ENCODE measurements at places on chromosomes 6 and 20.

GRCh38 chr20:24738981-24739633, 210.0 kb upstream of the CST7 start:
- DNase-seq = peak; percentile 55

DNA sequence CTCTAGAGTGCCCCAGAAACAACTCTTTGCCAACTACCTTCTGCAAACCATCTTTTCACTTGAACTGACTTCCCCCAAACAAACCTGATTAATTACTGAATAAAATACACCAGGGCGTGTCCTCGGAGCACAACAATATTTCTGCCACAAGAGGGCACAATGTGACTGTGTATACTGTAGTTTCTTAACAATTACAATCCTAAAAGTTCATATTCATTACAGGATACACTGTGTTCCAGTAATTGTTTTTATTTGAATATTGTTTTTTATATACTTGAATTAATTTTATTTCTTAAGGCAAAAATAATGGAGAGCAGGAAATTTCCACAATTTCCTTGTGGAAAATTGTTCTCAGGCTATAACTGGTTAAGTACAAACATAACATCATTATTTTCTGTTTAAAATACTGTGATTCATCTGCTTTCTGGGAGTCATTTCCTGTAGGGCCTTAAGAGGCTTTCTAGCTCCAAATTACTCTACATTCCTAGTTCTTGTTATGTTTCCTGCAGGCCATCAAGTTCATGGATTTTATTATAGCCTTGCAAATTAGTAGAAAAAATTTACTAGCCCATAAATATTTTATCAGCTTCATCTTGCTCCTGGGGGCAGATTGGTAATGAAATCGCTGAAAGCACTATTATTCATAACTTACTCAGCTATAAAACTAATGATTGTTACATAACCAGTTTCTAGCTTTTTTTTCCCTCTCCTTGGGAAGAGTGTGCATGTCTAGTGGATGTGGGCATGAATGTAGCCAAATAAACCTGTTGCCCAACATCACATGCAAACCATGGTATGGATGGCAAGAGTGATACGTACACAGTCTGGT, 51.9 kb upstream of the SLC22A16 start:
- DNase-seq = peak; percentile 88

GRCh38 chr20:63032026-63032800, 25.4 kb upstream of the BHLHE23 start:
- DNase-seq = no peak

DNA sequence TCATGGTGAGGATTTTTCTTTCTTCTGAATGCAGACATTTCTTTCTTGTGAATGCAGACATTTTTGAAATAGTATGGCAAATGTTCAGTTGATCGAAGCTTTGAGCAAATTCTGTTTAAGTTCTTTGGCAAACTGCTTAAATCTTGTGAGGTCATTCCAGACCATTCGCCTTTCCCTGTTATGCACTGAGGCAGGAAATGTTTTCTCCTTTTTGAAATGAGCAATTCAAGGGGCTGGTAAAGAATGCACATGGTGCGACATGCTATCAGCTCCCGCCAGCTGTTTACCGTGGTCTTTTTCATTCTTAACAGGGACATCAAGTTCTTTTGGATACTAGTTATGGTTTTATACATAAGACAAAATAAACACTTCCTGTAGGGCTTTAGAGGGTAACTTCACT, 112.0 kb upstream of the CCN2 start:
- peak; percentile 43 for DNase-seq

DNA sequence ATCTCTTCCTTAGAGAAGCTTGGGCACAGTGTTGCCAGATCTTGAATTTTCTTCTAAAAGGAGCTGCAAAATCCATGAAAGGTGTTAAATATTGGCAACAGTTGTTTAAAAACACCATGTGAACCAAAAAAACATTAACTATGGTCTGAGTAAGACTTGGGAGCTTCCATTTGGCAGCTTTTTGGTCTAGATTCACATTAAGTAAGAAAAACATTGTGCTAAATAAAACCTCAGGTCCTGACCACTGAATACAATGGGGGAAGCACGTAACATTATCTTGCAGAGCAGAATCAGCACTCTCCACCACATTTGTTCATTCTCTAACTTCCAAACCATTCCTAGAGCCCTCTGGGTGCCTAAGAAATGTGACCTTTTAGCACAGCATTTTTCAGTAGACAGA, 437.6 kb upstream of the PLCB4 start:
- no peak for DNase-seq

DNA sequence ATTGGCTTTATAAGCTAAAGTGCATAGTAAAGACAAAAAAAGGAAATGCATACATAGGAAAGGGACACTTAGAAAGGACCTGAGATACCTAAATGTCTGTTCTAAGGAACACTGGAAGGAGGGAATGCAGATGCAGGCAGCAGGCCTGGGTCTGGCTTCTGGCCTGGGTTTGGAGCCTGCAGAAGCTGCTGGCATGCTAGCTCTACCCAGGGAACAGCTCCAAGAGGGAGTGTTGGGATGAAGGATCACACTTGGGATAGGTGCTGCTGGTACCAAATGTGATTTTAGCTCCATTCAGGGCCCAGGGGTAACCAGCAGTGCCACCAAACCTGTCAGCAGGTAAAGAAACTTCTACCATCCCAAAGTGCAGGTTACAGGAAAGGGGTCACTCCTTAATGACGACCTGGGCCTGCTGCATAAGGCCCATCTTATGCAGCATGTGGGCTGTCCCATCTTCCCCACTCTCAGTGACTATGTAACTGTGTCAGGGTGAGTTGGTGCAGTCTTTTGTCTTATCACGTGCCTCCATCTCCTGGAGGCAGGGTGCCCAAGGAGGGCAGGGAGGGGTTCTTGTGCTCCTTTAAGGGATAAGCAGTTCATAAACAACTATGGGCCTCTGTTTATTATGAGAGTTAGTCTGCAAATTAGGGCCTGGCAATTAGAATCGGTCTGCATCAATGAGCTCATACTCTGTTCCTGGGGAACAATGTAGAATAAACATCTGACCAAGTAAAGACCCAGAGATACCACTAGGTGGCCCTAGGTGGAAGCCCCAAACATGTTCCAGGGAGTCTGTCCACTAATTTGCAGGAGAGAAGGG, 26.9 kb downstream of the DDX27 start:
- peak; percentile 63 for DNase-seq

GRCh38 chr6:17169291-17169690, 67.4 kb downstream of the STMND1 start:
- no peak for DNase-seq

- DNase-seq = no peak
These were observed 204.7 kb downstream of the ESR1 start for GRCh38 chr6:152012227-152012626.

- no peak for DNase-seq
These were observed 185.3 kb upstream of the AGPAT4 start for GRCh38 chr6:161459008-161459615.

GRCh38 chr6:121897337-121897760, 461.9 kb downstream of the GJA1 start:
- DNase-seq = no peak

GRCh38 chr6:166726201-166726600, 99.2 kb upstream of the RPS6KA2 start:
- no peak for DNase-seq

DNA sequence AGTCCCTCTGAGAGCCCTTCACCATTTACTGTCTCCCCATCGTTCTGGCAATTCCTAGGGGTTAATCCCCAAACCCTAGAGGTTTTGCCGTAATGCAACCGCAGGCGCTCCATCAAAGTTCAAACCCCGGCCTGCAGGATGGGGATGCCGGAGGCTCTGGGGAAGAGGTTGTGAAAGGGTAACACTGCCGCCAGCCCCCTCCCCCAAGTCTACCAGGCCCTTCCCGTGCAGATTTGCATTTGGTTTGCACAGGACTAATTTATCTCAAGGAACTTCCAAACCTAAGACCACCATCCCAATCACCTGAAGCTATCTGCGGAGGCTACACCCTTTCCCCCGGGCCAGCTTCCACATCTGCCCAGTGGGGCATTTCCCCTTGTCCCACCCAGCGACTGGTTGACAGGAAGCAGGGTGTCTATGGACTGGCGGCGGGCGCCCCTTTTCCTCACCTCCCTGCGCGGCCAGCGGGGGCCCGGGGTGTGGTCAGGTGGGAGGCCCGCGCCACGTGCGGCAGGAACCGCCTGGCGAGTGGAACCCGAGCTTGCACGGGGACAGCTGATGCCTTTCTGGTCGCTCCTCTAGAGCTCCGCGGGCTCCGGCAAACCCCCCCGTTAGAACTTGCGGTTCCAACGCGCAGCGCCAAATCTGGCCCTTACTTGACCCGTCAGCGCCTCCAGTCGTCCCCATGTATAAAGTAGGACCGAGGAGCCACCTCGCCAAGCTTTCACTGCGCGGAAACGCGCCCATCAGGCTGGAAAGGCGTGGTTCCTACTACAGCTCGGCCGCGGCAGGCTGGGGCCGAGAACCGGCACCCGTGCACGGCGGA, 9.4 kb upstream of the SLC4A11 start:
- DNase-seq = peak; percentile 63

- no peak for DNase-seq
These were observed 8.6 kb downstream of the ADAT2 start for GRCh38 chr6:143441680-143442545.

GRCh38 chr6:87154641-87154992, 748 bp upstream of the ZNF292 start:
- DNase-seq = no peak

DNA sequence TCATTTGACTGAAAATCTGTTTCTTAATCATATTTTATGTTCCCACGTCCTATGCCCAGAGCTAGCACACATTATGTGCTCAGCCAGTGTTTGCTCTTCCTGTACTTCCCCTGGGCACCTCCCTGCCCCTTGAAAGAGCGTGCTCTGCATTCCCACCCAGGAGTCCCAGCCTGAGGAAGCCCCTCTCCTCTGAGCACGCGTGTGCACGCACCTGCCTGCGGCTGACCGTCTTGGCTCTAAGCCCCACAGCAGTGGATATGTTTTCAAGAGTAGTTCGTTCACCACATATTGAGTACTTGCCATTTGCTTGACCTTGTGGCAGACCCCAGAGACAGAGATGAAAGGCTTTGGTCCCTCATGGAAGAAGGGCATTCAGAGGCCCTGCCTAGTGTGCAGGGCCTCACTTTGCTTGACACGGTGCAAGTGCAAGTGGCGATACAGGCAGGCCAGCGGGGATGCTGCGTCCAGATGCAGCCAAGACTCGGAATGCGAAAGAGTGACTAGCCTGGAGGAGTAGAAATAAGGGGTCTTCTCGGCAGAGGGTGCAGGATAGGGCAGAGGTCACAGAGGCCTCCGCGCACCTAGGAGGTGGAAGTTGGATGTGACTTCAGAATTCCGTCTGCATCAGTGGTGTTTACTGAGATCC, 14.1 kb downstream of the SYNDIG1 start:
- no peak for DNase-seq

GRCh38 chr6:106894978-106895702, 79.4 kb downstream of the CD24 start:
- DNase-seq = peak; percentile 46

GRCh38 chr20:38321959-38322598, 18.1 kb downstream of the BPI start:
- peak; percentile 69 for DNase-seq

GRCh38 chr20:4910951-4911350, 90.4 kb downstream of the SLC23A2 start:
- DNase-seq = no peak

DNA sequence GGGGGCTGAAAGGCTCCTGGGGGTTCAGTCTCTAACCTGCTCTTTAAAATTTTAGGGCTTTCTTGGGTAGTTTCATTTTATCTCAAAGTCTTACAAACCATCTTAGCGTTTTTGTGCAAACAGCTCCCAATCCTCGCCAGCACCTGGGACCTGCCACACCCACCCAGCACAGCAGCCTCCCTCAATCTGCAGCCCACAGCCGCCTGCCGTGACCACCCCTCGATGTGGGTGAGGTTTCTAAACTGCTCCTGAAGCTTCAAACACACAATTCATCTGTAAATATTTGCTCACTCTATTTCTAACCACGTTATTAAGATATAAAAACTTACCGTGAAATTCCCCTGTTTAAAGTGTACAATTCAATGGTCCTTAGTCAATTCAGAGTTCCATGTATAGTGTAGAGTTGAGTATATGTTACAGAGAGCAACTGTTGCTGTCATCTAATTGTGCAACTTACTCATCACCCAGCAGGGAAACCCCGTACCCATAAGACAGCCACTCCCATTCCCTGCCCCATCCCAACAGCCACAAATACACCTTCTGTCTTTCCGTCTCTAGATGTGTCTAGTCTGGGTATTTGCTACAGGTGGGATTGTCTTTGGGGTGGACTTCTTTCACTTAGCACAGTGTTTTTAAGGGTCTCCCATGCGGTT, 381.0 kb downstream of the TAF4 start:
- DNase-seq = no peak

GRCh38 chr6:50823094-50823920, 4.6 kb downstream of the TFAP2B start:
- DNase-seq = no peak

DNA sequence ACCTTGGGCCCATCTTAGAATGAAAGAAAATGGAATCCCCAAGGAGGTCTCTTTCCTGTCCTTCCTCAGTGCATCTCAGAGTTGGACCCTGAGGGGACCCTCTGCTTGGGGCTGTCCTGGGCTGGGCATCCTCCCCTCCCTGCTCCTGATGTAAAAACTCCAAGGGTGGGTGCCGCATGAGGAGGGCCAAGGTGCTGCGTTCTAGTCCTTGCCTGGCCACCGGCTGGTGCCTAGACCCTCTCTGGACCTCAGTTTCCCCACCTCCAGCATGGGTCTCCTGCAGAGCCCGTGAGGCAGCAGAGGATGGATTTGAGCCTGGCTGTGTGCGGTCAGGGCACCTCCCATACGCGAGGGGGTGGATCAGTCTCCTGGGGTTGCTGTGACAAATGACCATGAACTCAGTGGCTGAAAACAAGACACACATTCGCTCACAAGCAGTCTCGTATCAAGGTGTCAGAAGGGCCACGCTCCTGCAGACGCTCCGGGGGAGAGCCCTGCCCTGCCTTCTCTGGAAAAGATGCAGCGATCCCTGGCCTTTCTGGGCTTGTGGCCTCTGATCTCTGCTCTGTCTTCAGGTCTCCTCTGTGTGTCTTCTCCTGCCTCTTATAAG, 54.7 kb downstream of the CHMP4B start:
- DNase-seq = no peak

GRCh38 chr6:28758046-28758817, 165.6 kb downstream of the TRIM27 start:
- DNase-seq = peak; percentile 97

GRCh38 chr6:14001329-14002012, 76.7 kb downstream of the RNF182 start:
- DNase-seq = no peak

Data from OCI-M1 (cell line).